ENCODE measurements at places on chromosomes 6 and 20.

- no peak for DNase-seq
Measured at GRCh38 chr20:46366826-46367225, 39.6 kb downstream of the ELMO2 start.

DNA sequence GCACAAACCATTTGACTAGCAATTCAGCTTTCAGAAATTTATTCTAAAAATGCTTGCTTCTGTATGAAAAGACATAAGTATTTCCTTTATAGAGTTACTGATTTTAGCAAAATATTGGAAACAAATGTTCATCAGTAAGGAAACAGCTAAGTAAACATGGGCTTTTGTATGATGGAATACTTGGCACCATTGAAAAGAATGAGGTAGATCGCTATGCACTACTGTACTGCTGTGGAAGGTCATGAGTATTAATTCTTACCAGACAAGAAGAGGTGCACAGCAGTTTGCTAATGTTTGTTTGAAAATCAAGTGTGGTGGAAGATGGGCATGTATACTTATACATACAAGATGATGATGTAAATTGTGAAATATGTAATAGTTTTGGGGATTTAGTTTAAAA, 73.0 kb downstream of the FARS2 start:
- DNase-seq = no peak

GRCh38 chr20:19750907-19751636, 7.0 kb upstream of the RIN2 start:
- DNase-seq = no peak

- no peak for DNase-seq
Measured at GRCh38 chr6:44117397-44118128, 9.7 kb downstream of the MRPL14 start.

GRCh38 chr20:58627212-58628072, 23.6 kb upstream of the STX16 start:
- no peak for DNase-seq

GRCh38 chr20:5402903-5403531, 86.3 kb upstream of the PROKR2 start:
- no peak for DNase-seq

GRCh38 chr6:71203206-71203605, 85.4 kb upstream of the OGFRL1 start:
- DNase-seq = no peak

DNA sequence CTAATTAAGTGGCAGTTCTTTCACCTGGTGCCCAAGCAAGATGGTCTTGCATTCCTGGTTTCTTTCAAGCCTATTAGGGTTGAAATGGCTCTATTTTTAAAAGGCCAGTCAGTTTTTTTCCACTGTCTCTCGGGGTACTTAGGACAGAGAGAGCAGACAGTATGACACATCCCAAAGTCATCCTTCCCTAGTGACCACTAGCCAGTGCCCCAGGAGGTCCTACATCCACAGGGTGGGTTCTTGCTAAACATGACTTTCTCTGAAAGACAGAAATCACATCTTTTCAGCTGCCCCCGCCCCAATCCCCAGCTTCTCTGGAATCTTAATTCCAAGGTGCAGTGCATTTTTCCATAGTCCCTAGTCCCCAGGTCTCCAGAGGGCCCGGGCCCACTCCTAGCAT, 192.4 kb downstream of the SLC24A3 start:
- DNase-seq = no peak

GRCh38 chr6:155177363-155177961, 86.4 kb upstream of the CLDN20 start:
- DNase-seq = peak; percentile 60

GRCh38 chr20:24949756-24950127, 673 bp downstream of the CST7 start:
- DNase-seq = no peak

- no peak for DNase-seq
Measured at GRCh38 chr6:132587424-132587823, 2.1 kb downstream of the TAAR5 start.

- DNase-seq = no peak
Measured at GRCh38 chr20:36998652-36999051, 47.1 kb upstream of the SAMHD1 start.

- no peak for DNase-seq
Measured at GRCh38 chr20:50582591-50583234, 72.5 kb downstream of the PTPN1 start.

DNA sequence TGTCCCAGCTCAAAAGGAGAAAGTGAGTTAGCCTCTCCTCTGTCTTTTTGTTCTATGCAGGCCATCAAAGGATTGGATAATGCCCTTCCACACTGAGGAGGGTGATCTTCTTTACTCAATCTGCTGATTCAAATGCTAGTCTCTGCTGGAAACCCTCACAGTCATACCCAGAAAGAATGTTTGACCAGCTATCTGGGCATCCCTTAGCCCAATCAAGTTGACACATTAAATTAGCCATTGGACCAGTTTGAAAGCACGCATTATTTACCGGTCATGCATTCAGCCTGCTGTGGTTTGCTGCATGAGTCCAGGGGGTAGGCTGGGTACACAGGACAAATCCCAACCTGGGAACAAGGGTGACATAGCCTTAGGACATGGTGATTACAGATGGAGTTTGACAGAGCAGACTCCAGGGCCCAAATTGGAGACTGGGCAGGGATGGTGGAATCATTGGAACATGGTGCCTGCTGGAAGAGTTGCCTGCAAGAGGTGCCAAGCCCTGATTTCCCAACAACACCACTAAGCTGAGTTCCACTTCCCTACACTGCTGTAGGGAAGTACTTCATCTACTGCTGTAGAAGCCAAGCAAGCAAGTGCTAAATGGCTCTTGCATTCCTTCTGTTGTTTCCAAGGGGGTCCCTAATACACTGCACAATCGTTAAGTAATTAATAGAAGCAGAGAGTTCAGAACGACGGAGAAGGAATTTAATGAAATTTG, 87.7 kb downstream of the RNF182 start:
- DNase-seq = no peak

GRCh38 chr6:48735846-48736245, 624.8 kb upstream of the PTCHD4 start:
- DNase-seq = no peak

- no peak for DNase-seq
Measured at GRCh38 chr6:46605091-46605797, 47.4 kb downstream of the CYP39A1 start.

- no peak for DNase-seq
Measured at GRCh38 chr6:143160015-143160414, 99.3 kb downstream of the AIG1 start.

- peak; percentile 73 for DNase-seq
Measured at GRCh38 chr6:38493931-38494547, 145.7 kb downstream of the BTBD9 start.

DNA sequence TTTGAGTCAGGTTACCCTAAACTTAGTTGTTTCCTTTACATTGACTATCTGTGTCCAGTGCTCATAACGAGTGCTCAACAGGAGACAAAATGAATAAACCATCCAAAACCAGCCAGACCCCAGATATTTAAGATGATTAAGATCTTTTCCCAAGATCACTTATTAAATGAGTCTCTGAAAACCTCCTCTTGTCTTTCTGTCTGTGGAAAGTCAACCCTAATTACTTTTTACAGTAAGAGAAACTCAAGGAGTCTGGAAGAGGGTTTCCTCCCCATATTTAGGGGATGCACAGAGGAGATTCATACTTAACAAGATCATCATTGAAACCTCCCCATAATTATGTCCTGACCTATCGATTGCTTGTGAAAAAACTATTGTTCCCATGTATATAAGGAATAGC, 84.0 kb downstream of the CAP2 start:
- no peak for DNase-seq

DNA sequence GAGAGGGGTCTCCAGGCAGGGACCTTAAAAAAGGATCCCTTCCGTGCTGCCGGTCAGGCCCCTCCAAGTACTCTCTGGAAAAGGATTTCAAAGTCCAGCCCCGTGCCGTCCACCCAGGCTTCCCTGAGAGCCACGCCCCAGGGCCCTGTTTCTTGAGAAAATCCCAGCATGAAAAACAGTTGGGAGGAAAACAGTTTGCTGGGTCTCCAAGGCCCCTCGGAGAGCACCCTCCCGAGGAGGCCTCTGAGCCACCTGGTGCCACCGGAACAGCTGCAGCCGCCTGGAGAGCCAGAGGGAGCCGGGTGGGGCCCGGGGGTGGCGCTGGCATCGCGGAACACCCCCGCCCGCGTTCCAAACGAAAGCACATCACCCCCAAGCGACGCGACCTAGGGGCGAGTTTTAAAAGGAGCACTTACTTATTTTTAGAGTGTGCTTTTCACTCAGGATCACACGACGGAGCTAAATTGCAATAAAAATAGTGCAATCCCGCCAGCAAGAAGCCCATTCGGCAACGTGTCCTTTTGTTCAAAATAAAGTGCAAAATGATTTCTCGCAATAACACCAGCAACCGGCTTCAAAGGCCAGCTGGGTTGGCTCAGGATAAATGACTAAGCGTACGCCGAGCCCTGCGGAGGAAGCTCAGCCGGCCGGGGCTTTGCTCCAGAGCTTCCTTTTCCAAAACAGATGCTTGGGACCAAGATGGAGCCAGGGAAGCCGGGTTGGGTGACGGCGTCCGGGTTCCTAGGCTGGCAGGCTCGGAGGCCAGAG, 64.2 kb downstream of the YTHDF1 start:
- DNase-seq = no peak

DNA sequence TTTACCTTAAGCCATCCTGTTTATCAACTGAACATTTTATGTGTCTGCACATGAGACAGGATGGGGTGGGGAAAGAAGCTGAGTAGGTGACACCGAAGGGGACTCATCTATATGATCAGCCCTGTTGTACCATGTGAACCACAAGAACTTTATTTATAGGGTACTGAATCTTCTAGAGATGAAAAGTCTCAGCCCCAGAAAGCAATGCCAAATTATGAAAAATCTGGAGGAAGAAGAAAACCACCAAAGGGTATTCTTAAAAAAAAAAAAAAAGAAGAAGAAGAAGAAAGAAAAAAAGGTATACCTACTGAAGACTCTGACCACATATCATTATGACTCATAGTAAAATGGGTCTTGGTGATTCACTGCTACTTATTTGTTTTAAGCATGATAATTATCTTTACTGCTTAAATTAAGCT, 39.8 kb upstream of the HBS1L start:
- no peak for DNase-seq

- DNase-seq = no peak
Measured at GRCh38 chr6:145151624-145152023, 583.7 kb downstream of the EPM2A start.

DNA sequence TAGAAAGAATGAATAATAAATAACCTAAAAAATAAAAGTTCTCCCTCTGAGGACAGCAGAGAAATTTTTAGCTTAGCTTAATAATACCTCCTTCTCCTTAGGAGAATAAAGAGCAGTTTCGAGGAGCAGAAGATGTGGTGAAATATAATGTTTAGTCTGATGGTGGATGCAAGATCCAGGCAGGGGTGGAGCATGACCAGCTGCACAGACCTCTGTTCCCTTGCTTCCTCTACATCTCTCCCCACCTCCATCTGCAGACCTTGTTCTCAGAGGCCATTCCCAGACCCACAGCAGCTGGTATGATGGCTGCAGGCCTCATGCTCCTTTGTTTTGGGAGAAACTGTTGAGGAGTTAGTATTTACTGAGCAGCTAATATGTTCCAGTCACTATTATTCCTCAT, 1.5 kb downstream of the BTN3A2 start:
- no peak for DNase-seq

DNA sequence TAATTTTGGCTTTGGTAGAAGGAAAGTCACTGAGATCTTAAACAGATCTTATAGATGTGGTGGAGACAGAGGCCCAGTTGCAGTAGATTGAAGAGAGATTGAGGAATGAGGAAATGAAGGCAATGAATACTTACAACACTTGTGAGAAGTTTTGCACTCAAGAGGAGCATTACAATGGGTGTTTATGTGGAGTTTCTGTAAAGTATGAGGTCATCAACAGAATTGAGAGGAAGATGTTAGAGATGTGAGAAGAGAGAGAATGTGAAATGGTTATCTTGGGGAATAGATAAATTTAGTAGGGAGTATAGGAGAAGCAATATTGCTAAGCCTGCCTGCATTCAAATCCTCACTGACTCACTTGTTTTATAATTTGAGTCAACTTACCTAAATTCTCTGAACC, 83.4 kb downstream of the GFRAL start:
- no peak for DNase-seq

- no peak for DNase-seq
Measured at GRCh38 chr6:147758303-147758702, 249.8 kb downstream of the SAMD5 start.

DNA sequence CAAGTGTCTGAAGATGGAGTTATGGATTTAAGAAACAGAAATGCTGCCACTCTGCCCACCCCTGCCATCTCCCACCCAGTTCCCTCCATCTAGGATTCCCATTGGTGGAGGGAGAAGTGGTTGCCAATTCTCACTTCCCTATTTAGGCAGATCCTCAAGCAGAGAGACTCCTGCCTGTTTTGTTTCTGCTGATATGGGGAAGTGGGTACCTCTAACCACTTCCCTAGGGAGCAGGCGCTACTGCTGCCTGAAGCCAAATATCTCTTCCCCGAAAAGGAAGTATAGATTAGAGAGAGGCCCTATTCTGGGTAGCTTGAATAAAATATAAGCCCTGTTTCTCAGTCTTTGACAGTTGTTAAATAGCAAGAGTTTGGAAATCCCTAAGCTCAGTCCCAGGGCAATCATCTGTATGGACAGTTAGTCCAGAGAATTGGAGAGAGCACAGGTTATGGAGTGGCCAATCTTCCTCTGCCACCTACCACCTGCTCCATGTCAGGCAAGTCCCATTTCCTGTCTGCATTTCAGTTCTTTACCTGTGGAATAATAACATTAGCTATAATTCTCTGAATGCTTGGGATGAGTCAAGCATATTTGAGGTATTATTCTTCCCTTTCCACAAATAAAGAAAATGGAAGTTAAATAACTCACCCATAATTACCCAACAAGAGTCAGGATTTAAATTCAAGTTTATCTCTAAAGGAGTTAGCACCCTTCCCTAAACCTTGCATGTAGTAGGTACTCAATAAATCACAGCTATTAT, 2.6 kb upstream of the ADGB start:
- DNase-seq = no peak

DNA sequence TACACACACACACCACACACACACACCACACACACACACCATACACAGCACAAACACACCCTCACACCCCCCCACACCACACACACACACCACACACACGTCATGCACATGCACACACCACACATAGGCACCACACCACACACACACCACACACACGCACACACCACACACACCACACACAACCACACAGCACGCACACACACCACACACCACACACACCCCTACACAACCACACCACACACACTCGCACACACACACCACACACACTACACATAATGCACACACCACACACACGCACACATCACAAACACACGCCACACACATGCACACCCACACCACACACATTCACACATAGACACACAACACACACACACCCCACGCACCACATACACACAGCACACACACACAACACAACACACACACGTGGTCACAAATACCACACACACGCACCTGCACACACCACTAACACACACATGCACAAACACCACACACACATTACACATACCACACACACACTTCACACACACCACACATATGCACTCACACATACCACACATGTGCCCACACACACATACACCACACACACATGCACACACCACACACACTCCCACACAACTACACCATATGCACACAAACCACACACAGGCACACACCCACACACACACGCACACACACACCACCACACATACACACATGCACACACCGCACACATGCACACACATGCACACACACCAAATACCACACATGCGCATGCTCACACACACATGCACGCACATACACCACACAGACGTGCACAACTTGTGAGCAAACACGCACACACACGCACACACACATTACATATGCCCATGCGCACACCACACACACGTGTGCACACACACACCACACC, 9.4 kb upstream of the ACSS1 start:
- no peak for DNase-seq

- no peak for DNase-seq
Measured at GRCh38 chr6:108799354-108799717, 48.9 kb upstream of the ARMC2 start.

All from activated CD4-positive, alpha-beta T cell treated with anti-CD3 and anti-CD28 coated beads, Interleukin-2, amount 50 U/mL, for 24 hours (primary cell).